ENCODE measurements at places on chromosomes 1 and 21.
A peak's percentile ranks its signal among the peaks of the same experiment; 100 is the strongest.

- DNase-seq: peak; percentile 14
These were observed at the start of gene PEX19 for GRCh38 chr1:160284782-160285344. Gene PEX19 (minus strand): TSS chr1:160285133. CDS start chr1:160285124, 9 bp downstream.

DNA sequence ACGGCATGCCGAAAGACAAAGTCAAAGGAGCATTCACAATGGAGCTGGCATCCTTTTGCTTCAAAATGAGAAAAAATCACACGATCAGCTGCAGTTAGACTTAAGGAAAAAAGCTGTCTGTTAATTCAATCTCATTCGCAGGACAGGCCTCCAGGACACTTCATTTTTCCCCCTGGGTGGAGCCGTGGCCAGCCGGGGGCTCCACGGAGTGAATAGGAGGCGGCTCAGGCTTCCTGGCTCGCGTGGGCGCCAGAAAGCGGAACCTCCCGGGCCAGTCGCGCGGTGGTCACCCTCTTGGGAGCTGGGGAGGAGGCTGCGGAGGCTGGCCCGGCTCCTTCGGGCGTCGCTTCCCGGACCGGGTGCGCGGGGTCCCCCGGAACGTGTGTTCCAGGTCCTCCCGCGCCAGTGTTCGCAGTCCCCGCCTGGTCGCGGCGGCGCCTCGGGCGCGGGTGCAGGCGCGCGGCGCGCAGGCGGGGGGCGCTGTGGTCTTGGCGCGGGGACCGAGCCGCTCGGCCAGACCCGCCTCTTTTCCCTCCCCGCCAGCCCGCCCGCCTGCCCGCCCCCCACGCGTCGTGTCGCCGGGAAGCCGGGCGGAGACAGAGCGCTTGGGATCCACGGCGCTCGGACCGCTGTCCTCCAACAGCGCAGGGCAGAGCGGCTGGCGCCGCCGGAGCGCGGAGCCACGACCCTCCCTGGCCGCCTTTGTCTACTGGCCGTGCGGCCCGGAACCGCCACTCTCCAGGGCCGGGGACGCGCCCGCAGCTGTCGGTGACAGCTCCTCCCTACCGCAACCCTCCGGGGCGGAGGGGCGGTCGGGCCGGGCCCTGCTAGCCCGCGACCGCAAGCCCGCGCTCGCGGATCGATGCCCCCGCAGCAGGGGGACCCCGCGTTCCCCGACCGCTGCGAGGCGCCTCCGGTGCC lies at the start of gene RHOU:
Gene RHOU, plus strand, starts transcription at position 599 of the 921 bp plus-strand sequence. Its CDS starts 264 bp downstream, at position 863.
- no peak for DNase-seq

- no peak for DNase-seq
These were observed 105.8 kb downstream of the MRPL39 start for GRCh38 chr21:25501462-25501861.

DNA sequence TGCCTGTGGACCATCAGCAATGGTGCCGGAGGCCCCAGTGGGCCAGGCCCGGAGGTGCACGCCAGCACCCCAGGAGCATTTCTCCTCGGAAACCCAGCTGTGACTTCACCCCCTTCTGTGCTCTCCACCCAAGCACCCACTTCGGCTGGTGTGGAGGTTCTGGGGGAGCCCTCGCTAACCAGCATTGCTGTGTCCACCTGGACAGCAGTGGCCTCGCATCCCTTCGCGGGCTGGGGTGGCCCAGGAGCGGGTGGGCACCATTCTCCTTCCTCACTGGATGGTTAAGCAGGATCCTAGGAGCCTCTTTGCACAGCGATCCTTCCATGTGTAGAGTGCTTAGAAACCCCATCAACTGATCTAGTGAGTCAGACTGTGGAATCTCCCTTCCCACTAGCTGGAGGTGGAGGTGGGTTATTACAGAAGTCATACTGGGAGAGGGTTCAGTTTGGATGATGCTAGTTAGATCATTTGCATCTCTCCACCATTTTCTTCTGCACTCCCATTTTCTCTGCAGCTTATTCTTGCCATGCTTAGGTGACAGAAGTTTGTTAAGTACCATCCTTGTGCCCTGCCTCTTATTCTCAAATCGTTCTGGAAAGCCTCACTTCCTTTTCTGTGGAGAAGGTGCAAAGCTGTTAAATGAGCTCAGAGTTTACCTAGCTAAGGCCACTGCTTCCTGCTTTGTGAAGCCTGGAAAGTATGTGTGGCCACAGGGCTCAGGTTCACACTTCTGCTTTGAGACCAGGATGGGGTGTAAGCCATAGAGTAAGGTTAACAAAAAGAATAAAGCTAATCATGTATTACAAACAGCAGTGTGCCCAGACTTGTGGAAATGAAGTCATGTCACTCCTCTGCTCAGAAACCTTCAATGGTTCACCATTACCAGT lies 32.3 kb downstream of the TBX19 start:
- DNase-seq: no peak

GRCh38 chr1:40389871-40390560 lies 16.5 kb downstream of the SMAP2 start:
- DNase-seq: no peak

GRCh38 chr21:24420689-24421088 lies 1186.6 kb downstream of the MRPL39 start:
- DNase-seq: no peak

DNA sequence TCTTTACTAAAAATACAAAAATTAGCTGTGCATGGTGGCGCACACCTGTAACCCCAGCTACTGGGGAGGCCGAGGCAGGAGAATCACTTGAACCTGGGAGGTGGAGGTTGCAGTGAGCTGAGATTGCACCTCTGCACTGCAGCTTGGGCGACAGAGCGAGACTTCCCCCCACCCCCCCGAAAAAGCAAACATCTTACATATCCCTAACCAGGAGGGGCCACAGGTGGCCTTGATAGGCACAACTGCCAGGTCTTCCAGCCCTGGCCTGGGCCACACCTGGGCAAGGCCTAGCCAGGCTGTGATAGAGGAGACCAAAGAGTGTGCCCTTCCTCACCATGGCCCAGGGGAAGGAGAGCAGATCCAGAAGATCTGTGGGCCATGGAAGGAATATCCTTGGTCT lies 28.6 kb upstream of the POU3F1 start:
- DNase-seq: no peak

DNA sequence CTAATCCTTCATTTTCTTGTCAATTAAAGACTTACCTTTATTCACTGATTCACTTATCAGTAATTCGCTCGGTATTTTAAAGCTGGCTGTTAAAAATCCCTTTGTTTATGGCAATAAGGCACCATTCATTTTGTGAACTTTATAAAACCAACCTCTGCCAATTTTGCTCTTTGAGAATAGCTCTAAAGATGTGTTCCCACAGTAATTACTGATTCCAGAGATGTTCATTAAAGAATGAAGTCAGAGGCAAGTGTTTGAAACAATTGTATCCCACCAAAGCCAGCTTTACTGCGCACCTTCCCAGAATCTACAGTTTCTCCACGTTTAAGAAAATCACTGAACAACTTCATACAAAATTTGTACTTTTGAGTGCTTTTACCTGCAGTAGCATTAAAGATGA lies 424.5 kb downstream of the USP25 start:
- DNase-seq: no peak

DNA sequence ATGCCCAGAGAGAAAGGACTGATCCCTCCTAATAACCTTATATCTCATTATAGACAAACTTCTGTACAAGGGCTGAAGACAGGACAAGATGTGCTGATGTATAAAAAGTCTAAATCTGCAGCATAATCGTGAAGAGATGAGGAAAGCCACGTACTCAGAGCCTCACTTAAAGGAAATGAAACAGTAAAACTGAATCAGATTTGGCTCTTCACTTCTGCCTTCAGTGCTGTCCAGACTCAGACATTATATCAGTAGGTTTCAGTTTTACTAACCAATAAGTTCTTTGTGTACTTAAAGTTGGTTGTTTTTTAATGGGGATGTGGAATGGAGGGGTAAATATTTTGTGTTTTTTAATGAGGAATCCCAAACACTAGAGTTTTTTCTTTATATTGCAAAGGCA lies 45.3 kb upstream of the RGS1 start:
- no peak for DNase-seq

DNA sequence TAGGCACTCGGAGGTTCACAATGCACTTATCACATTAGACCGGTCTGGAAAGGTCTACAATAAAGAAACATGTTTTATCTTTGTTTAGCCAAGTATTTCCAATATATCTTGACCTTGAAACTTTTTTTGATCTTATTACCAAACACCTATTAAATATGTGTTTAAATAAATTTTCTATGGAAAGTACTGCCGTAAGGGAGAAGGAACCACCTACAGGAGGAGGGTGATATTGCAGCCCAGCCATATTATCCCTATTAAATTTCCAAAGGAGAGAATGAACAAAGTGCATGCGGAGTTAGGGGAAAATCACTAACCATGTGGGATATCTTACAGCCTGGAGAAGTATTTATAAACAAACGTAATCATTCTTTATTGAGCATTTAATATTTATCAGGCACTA lies 14.5 kb downstream of the BRINP2 start:
- no peak for DNase-seq

DNA sequence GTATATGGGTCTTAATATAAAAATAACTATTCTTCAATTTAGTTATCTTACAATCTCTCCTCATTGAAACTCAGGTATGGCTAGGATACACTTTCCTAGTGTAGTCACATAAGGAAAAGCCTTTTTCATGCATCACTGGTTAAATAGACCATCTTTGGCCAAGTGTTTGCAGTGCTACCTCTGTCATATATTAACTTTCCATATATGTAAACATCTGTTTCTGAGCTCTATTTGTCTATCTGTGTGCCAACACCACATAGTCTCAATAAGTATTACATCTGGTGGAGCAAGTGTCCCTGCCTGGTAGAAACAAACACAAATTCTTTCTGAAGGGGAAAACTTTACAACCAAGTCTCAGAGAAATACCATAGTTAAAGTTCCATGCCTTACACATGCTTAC lies 134.6 kb downstream of the TSEN15 start:
- DNase-seq: no peak

DNA sequence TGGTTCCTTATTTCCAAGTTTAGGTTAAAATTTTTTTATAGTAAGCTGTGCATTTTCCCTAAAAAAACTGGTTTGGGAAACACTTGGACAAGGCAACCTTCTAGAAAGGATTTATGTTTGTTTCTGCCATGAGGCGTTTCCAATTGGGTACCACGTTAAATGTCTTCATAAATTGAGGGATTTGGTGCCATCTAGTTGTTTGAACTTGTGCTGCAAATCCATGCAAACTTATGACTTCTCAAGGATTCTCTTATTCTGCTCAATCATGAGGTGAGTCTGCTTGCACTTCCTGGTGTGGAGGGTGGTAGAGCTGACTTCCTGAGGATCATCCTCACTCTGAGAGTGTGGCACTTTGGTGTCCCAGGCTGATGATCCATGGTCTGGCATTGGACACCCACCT lies 123.3 kb downstream of the PCNX2 start:
- no peak for DNase-seq

GRCh38 chr1:109634292-109634691 lies 14.7 kb downstream of the AMPD2 start:
- DNase-seq: no peak

- no peak for DNase-seq
These were observed 48.7 kb upstream of the DMRTA2 start for GRCh38 chr1:50471967-50472366.

GRCh38 chr21:44758141-44758561 lies 43.5 kb downstream of the UBE2G2 start:
- DNase-seq: no peak

GRCh38 chr1:29120947-29121485 lies 2.7 kb downstream of the TMEM200B start:
- DNase-seq: no peak

- DNase-seq: no peak
These were observed 41.2 kb downstream of the PRAMEF20 start for GRCh38 chr1:13451399-13451965.

Measured in NCI-H1436 treated with DMSO at 0.1 percent for 48 hours (cell line).